ENCODE measurements at places on chromosomes 5 and 9.

DNA sequence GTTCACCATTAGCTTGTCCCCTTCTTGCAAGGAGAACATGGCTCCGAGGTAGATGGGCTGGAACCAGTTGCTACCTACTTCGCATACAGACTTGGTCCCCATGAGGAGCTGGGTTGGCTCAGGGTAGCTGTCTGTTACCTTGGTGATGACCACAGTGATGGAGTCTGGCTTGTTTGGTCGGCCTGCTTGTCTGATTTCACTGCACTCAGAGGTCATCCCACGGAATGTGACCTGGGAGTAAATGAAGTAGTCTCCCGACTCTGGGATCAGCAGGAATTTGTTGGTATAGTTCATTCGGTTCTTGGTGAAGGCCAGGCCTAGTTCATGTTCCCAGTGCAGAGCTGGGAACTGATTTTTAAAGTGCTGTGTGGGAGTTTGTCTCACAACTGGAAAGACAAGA lies 15.3 kb downstream of the TNFSF15 start:
- no peaks in the 10 kb centered on the region for H3K36me3 ChIP-seq
- H3K4me3 ChIP-seq, result no peak overlapping the region
- peaks cover 2% of the 10 kb centered on the region for H3K27me3 ChIP-seq
- DNase-seq, result no peak
- H3K27ac ChIP-seq, result no peak overlapping the region
- no peaks in the 10 kb centered on the region for H3K4me1 ChIP-seq

DNA sequence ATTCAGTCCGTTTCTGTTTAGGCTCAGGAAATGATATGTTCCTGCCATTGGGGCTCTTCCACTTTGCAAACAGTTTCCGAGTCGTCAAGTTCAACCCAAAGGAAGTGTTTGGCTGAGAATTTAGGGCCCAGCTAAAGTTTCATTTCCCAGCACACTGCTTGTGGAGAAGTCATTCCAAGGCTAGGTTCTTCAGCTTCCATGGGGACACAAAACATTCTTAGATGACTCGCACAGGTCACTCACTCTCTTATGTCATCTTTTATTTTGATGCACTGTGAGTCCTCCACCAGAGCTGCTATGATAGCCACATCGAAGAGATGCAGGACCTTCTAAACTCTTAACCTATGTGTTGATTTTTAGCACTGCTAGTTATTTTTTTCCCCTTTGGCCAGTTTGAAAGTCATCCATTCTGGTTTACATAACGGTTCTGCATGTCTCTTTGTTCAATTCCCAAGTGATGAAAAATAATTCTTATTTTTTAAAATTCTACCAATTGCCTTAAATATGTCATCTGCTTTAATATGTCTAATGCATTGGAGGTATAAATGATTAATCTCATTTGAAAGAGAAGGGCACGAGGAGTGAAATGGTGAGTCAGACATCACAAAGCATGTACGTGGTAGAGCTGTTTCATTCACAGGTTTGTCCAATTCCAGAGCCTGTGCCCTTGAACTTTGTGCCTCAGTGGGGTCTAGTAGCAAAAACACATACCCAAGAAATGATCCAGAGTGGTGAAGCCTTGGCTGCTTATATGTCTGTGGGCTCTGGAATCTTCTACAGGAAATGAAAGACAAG lies 84.3 kb downstream of the ZNF462 start:
- peak overlapping the region; percentile 79 for H3K27ac ChIP-seq
- H3K27me3 ChIP-seq, result no peaks in the 10 kb centered on the region
- no peak overlapping the region for H3K4me3 ChIP-seq
- no peak for DNase-seq
- no peaks in the 10 kb centered on the region for H3K36me3 ChIP-seq

DNA sequence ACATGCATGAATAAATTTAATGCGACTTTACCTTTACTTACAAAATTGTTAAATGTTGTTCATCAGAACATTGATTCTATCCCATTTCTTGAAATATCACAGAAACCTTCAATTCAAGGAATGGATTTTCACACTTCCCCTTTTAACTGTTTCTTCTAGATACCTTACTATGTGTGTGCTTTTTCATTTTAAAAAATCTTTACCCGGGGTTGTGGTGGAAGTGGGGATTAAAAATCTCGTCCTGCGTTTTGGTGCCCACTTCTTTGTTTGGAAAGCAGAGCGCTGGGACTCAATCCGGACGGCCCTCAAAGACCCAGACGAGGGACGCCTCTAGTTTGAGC lies 5.8 kb upstream of the MEF2C start:
- H3K4me1 ChIP-seq, result peaks cover 19% of the 10 kb centered on the region
- H3K36me3 ChIP-seq, result no peaks in the 10 kb centered on the region
- H3K4me3 ChIP-seq, result peak overlapping the region; percentile 80
- no peak for DNase-seq
- H3K27me3 ChIP-seq, result no peaks in the 10 kb centered on the region

DNA sequence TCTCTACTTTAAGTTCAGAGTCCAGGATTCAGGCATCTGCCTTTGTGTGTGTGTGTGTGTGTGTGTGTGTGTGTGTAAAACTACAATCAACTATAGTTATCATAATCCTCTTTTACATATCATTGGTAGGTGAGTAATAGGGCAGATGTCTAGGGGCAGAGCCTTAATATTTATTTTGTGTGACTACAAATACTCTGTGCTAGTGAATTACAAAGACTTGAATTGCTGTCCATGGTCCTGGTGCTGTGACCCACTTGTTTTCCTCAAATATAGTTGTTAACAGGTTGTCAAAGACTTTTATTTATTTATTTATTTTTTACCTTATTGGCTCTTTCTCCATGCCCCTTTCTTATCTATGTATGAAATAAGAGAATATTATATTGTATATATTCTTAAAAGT lies 196.8 kb downstream of the ANXA1 start:
- H3K4me3 ChIP-seq, result no peak overlapping the region
- H3K27me3 ChIP-seq, result no peaks in the 10 kb centered on the region
- H3K4me1 ChIP-seq, result no peaks in the 10 kb centered on the region
- H3K36me3 ChIP-seq, result no peaks in the 10 kb centered on the region
- DNase-seq, result no peak

- H3K27ac ChIP-seq, result no peak overlapping the region
- no peaks in the 10 kb centered on the region for H3K27me3 ChIP-seq
- no peak overlapping the region for H3K4me3 ChIP-seq
- H3K4me1 ChIP-seq, result no peaks in the 10 kb centered on the region
- H3K36me3 ChIP-seq, result no peaks in the 10 kb centered on the region
These were observed 255.0 kb upstream of the IRX2 start for GRCh38 chr5:3006526-3006925.

- H3K27ac ChIP-seq, result no peak overlapping the region
- H3K27me3 ChIP-seq, result no peaks in the 10 kb centered on the region
- no peak overlapping the region for H3K4me3 ChIP-seq
- DNase-seq, result peak; percentile 34
These were observed 474.9 kb upstream of the CDH10 start for GRCh38 chr5:25119650-25120049.

Measured in osteoblast (primary cell).